ENCODE measurements at places on chromosomes 4 and X. TPM values are rescaled to one million over a fixed set of nuclear protein-coding genes. Genes with fewer than 3 reads are reported as not detected.

Gene DGKK
- total RNA-seq = 0.43 TPM

Gene NOX1
- 1.2 TPM for total RNA-seq

Gene GPC4
- 15.9 TPM for total RNA-seq

Gene PRRG3
- 1.7 TPM for total RNA-seq

Gene ATP8A1
- total RNA-seq = 18.8 TPM

GRCh38 chr4:525660-526059 is 26.6 kb downstream of the PIGG start:
- DNase-seq = no peak

- no peak for DNase-seq
Observed at GRCh38 chr4:122591196-122591595, 29.7 kb downstream of the IL21 start.

- DNase-seq = no peak
Observed at GRCh38 chr4:39559626-39560025, 32.4 kb upstream of the UGDH start.

- no peak for DNase-seq
Observed at GRCh38 chr4:145679520-145679919, 426 bp upstream of the C4orf51 start.

DNA sequence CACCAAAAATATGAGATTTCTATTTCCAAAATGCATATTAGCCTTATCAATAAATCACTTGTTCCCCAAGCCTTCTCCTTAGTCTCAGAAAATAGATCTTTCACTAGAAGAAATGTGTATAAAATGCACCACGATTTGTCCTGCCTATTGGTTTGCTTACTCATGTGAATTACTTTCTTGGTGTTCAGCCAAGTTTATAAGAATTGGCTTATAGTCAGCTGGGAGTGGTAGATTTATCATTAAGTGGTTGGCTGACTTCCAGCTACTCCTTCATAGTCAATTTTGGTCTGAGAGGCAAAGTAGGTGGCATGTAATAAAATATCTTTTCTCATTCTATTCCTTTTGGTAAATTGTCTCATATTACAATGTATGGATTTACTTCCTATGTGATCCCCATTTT is 1.3 kb downstream of the SULT1E1 start:
- DNase-seq = no peak

GRCh38 chr4:102843938-102844337 is 16.6 kb upstream of the UBE2D3 start:
- DNase-seq = no peak

GRCh38 chr4:139808381-139808807 is 142.8 kb downstream of the MGST2 start:
- DNase-seq = no peak

DNA sequence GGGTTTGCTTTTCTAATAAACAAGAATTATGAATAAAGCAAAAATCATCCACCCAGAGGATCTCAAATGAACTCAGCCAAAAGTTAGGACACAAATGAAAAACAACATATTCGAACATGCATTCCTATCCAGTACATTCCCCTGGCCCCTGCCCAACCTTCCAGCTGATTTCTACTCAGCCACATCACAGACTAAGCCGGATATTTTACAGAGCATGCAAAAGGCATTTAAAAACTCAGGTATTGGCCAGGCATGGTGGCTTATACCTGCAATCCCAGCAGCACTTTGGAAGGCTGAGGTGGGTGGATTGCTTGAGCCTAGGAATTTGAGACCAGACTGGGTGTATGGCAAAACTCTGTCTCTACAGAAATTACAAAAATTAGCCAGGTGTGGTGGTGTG is 54.6 kb downstream of the RELL1 start:
- peak; percentile 89 for DNase-seq
